ENCODE measurements at places on chromosomes 3 and 15. TPM values are rescaled to one million over a fixed set of nuclear protein-coding genes. Genes with fewer than 3 reads are reported as not detected.

IL17RB gene
- not detected for total RNA-seq

LDHAL6B gene
- not detected for total RNA-seq

TRPM7 gene
- 51.8 TPM for total RNA-seq

TMEM40 gene
- not detected for total RNA-seq

SAMMSON gene
- not detected for total RNA-seq

SLC22A13 gene
- not detected for total RNA-seq

MYEF2 gene
- 0.58 TPM for total RNA-seq

GRAMD1C gene
- total RNA-seq = 1.3 TPM

GREM1 gene
- 3.6 TPM for total RNA-seq

PLA1A gene
- not detected for total RNA-seq

PAK2 gene
- total RNA-seq = 22.1 TPM

AADACL2 gene
- not detected for total RNA-seq

GOLGA6L7 gene
- total RNA-seq = not detected

PIERCE2 gene
- 1.2 TPM for total RNA-seq

MELTF gene
- total RNA-seq = 87.5 TPM

IQCF6 gene
- not detected for total RNA-seq

ACSBG1 gene
- 0.12 TPM for total RNA-seq

LOXL1 gene
- 313 TPM for total RNA-seq

RAB27A gene
- 8.5 TPM for total RNA-seq

FRMD4B gene
- total RNA-seq = 6.0 TPM

CADPS gene
- total RNA-seq = under 0.01 TPM

KNG1 gene
- not detected for total RNA-seq

CPN2 gene
- total RNA-seq = not detected

CSTA gene
- total RNA-seq = 6.2 TPM

TMEM202 gene
- total RNA-seq = not detected

ISLR2 gene
- under 0.01 TPM for total RNA-seq

MTHFS gene
- 9.9 TPM for total RNA-seq

PATL2 gene
- not detected for total RNA-seq

INSYN1 gene
- total RNA-seq = 0.68 TPM

ACTRT3 gene
- total RNA-seq = 6.5 TPM

REC114 gene
- total RNA-seq = not detected

ANKRD63 gene
- total RNA-seq = not detected

SGO1 gene
- total RNA-seq = 0.47 TPM

KCNMB2 gene
- total RNA-seq = not detected

PDCD10 gene
- total RNA-seq = 47.4 TPM

ISLR gene
- 199 TPM for total RNA-seq

ZBBX gene
- not detected for total RNA-seq

ISL2 gene
- 0.12 TPM for total RNA-seq

AADAC gene
- 11.8 TPM for total RNA-seq

CPLX3 gene
- total RNA-seq = not detected

SLC35G2 gene
- 6.3 TPM for total RNA-seq

STARD9 gene
- total RNA-seq = 3.2 TPM

ALS2CL gene
- total RNA-seq = 0.35 TPM

SOX14 gene
- not detected for total RNA-seq

C2CD4A gene
- total RNA-seq = 0.12 TPM
